ENCODE measurements at places on chromosomes 7 and 10.

- DNase-seq: no peak
Measured at GRCh38 chr10:112446055-112446854, 459 bp downstream of the ZDHHC6 start.

DNA sequence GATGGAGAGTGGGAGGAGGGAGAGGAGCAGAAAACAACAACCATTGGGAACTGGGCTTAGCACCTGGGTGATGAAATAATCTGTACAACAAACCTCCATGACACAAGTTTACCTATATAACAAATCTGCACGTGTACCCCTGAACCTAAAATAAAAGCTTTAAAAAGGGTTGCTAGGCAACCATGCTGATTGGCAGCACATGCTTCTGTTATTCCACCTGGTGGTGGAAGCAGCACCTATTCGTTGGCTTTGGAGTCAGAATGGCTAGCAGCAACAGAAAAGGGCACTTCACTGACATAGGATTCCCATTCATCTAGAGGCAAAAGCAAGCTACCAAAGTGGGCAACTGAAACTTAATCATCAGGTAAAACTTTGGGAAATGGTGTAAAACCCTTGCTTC is 57.1 kb downstream of the RELN start:
- no peak for DNase-seq

- no peak for DNase-seq
Measured at GRCh38 chr7:73997056-73997455, 30.9 kb upstream of the ELN start.

- no peak for DNase-seq
Measured at GRCh38 chr7:116197360-116197759, 13.0 kb upstream of the TES start.

DNA sequence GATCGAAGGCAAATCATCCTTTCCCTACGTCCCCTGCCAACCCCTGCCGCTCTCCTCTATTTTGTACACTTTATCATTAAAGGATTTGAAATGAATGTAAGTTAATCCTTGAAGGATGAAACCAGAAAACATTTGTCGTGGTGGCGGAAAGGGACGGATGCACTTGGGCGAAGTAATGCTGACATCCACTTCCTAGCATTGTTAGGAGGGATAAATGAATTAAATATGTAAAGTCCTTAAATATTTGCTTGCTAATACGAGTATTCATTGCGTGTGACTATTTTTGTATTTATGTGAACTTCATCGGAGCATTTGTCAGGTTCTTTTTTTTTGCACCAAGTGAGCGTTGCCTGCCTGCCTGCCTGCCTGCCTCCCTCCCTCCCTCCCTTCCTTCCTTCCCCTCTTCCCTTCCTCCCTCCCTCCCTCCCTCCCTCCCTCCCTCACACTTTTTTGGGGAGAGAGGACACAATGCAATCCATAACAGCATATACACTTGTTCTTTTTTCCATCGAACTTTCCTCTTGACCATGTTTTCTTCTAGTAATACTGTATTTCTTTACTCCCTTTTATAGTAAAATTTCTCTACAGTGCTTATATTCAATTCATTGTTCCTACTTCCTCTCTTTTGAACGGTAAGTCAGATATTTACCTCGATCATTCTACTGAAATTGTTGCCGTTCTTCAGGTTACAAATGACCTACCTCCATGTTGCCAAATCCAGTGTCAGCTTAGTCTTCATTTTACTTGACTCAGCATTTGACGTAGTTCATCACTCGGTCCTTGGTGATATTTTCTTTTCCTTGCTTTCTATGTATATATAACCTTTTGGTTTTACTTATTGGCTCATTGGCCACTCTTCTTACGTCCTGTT is 831 bp downstream of the CCDC7 start:
- no peak for DNase-seq

- DNase-seq: no peak
Measured at GRCh38 chr7:37408291-37409228, 40.1 kb downstream of the ELMO1 start.

- no peak for DNase-seq
Measured at GRCh38 chr7:2959828-2960599, 83.7 kb downstream of the CARD11 start.

DNA sequence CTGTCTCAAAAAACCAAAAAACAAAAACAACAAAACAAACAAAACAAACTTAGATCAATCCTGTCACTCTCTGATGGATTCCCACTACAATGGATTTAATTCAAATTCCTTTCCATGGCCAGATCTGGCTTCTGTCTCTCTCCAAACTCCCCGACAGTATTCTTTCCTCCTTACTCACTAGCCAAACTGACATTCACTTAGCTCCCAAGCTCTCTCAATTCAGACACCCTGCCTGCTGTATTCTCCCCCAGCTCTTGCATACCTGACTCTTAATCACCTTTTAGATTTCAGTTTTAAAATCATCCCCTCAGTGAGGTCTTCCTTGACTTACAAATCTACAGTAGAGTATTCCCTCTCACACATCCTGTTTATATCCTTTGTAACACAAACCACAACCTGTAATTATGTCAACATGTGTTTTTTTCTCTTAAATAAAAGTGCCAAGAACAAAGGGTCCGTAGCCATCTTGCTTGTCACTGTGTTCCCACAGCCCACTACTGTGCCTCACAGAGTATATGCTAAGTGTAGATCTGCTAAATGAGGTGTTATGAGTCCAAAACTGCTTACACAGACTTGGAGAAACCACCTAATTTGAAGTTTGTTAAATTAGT is 14.4 kb downstream of the HERPUD2 start:
- DNase-seq: no peak

GRCh38 chr7:2104107-2104710 is 128.5 kb downstream of the MAD1L1 start:
- DNase-seq: peak; percentile 93

GRCh38 chr10:104406715-104407650 is 53.4 kb downstream of the CFAP58 start:
- DNase-seq: no peak

GRCh38 chr7:23742051-23742450 is 32.0 kb downstream of the STK31 start:
- no peak for DNase-seq

GRCh38 chr7:91165846-91166230 is 98.4 kb upstream of the FZD1 start:
- DNase-seq: no peak

- no peak for DNase-seq
Measured at GRCh38 chr10:88537322-88537721, 45.8 kb downstream of the RNLS start.

DNA sequence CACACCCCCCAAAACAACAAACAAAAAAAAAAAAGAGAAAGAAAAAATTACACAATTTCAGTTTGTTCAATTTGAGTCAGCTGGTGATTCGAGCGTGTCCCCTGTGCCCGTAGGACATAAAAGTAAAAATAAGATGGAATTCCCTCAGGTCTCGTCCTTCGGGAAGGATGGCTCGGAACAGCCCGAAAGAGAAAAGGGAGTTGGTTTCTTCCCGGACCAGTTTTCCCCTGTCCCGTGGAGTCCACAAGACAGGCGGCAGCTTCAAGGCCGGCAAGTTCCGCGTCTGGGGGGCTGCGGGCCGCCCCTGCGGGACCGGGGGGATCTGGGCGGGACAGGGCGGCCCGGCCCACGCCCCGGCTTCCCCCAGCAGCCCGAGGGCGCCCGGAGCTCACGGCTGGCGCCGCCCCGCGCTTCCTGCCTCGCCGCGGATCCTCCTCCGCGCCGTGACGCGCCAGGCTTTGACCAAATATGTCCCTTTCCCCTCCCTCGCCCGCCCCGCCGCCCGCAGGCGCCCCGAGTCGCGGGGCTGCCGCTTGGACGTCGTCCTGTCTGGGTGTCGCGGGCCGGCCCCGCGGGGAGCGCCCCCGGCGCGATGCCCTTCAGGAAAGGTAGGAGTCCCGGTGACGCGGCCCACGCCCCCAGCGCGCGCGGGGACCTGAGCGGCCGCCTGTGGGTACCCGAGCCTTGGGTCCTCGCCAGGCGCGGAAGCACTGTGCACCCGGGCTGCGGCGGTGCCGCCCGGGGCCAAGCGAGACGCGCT is 55.8 kb downstream of the RBM17 start:
- peak; percentile 82 for DNase-seq

- DNase-seq: no peak
Measured at GRCh38 chr7:42210779-42211178, 26.2 kb downstream of the GLI3 start.

GRCh38 chr7:138970446-138970845 is 10.7 kb downstream of the KIAA1549 start:
- no peak for DNase-seq

- DNase-seq: no peak
Measured at GRCh38 chr7:12716722-12717121, 29.3 kb downstream of the ARL4A start.

DNA sequence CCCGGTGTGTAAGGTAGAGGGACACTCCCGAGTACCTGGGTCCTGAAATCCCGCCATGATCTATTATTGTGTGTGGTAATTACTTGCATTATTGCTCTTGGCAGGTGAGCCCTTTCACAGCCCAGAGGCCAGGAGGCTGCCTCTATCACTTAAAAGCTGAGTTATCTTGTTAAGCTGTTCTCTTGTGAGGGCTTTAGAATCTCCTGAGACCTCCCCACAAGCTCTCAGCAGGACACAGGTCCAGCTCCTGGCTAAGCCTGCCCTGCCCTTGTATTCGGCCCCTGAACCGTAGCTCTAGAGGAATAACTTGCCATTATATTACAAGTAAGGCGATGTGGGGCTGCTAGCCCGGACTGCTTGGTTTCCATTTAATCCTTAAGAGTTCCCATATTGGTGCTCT is 13.9 kb downstream of the SND1 start:
- DNase-seq: no peak

GRCh38 chr7:158789842-158790241 is 39.5 kb downstream of the ESYT2 start:
- no peak for DNase-seq

- no peak for DNase-seq
Measured at GRCh38 chr7:16732828-16733227, 20.7 kb upstream of the TSPAN13 start.

DNA sequence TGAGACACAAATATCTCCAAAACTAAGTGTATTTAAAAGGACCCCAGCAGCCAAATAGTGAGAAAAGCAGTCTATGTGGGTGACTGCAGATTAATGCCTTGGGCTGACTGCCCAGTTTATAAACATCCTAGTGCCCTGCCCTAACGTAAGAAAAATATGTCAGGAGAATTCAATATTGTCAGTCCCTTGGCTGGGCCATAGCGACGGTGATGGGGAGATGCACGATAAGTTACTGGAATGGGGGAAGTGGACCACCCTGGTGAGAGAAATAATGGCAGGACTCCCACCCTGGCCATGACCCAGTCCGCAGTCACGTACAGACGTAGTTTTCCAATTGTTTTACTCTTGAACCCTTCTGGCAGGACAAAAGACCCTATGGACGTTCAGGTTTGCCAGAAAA is 48.0 kb downstream of the JCAD start:
- DNase-seq: no peak

GRCh38 chr7:96416116-96416515 is 94.2 kb upstream of the SLC25A13 start:
- no peak for DNase-seq

- no peak for DNase-seq
Measured at GRCh38 chr10:117555863-117556262, 13.3 kb downstream of the EMX2 start.

DNA sequence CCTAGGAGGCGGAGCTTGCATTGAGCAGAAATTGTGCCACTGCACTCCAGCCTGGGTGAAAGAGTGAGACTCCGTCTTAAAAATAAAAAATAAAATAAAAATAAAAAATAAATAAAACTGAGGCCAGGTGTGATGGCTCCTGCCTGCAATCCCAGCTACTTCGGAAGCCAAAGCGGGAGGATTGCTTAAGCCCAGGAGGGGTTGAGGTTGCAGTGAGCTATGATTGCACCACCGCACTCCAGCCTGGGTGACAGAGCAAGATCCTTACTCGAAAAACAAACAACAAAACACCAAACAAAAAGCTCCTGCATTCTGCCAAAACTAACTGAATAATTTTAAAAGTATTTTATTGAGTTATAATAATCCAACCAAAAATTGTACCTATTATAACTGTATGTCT is 36.2 kb downstream of the AGAP4 start:
- DNase-seq: no peak

GRCh38 chr10:100793055-100793454 is 47.7 kb downstream of the PAX2 start:
- peak; percentile 28 for DNase-seq

- DNase-seq: no peak
Measured at GRCh38 chr10:67670401-67670800, 25.6 kb downstream of the CTNNA3 start.

DNA sequence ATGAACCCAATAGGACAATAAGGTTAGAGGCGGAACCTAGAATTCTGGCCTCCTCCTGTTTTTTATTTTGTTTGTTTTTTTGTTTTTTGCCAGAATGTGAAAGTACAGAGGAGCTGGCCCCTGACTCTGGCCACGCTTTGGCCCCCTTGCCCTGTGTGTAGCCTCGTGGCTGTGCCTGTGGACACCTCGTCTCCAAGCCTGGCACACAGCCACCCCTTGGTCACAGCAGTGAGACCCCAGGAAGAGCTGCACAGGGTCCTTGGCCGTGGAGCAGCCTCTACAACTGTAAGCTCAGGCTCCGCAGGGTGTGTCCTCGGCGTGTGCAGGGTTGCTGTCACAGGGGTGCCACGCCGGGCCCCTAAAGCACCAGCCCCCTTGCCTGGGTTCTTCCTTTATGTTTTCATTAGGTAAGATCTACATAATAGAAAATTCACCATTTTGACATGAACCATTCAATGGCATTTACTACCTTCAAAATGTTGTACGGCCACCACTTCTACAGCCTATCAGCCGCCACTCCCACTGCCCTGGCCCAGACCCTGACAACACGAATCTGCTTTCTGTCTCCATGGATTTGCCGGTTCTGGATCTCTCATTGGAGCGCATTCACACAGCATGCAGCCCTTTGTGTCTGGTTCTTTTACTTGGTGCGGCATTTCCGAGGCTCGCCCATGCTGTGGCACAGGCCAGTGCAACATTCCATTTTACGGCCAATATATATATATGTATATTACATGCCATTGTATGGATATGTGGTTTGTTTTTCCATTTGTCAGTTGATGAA is 51.0 kb downstream of the AMZ1 start:
- DNase-seq: no peak

- DNase-seq: no peak
Measured at GRCh38 chr10:70441895-70442309, 421 bp upstream of the NODAL start.

DNA sequence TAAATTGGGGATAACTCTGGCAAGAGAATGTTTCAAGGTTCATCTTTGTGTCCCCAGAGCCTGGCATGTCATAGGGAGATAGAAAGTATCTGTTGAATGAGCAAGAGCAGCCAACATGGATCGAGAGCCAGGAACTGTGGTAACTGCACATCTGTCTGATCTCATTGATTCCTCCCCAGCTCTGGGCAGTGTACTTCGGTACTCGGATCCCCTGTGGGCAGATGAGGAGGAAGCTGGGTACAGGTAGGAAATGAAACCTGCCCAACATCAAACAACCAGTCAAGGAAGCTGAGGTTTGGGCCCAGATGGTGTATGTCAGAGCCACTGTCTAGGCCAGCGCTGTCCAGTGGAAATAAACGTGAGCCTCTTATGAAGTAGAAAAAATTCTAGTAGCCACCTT is 76.4 kb downstream of the GRK5 start:
- DNase-seq: no peak

- no peak for DNase-seq
Measured at GRCh38 chr7:81447351-81447952, 322.4 kb downstream of the HGF start.
